ENCODE measurements at places on chromosomes 12 and 14.

GRCh38 chr12:96033549-96034389, 1.6 kb downstream of the LTA4H start:
- DNase-seq: no peak

DNA sequence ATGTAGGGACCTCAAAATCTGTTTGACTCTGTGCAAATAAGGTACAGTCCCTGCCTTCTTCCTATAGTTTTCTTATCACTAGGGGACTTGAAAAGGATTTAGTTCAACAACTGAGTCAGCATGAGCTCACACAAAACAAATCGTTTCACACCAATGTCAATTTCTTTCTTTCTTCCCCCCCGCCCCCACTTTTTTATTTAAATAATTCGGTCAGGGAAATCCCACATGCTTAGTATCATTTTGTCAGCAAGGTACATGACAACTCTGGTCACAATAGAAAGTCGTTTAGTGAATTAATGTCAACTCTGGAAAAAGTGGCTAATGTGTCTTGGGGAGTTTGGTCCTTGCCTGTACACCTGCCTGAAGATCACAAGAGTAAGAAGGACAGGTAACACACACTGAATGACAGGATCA, 232.2 kb upstream of the PLEKHG7 start:
- DNase-seq: no peak

DNA sequence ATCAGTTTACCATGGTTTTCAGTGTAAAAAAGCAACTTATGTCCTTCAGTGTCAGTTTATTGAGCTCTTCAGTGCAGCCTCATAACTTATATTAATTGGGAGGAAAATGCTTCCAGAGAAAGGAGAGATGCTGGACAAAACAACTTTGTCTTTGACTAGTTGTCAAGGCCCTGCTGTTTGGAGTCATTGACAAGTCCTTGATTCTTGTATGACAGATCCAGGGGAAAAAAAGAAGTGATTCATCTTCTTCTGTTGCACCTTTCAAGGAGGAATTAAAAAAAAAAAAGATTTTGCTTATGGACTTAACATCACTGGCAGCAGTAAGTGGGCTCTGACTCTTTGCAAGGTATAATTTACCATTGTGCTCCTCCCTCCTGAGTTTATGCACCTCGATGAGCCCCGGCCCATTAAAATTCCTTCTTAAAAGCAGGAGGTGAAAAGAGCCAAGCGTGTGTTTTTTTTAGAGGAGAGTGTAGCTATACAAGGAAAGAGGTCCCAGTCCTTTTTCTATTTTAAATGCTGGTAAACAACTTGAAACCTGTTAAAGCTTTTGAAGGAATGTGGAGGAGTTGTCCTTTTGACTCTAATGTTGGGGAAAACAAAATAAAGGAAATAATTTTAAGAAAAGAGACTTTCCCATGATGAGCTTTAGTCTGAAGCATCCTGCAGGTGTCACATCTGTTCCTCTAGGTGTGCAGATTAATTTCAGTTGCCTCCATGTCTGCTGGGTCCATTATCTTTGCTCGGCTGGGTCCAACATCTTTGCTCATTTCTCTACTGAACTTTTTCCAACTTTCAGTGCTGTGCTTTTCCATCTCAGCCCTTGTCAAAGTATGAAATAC, 431.6 kb downstream of the RAD51B start:
- no peak for DNase-seq

- DNase-seq: no peak
Measured at GRCh38 chr14:34350903-34351302, 111.1 kb downstream of the SPTSSA start.

DNA sequence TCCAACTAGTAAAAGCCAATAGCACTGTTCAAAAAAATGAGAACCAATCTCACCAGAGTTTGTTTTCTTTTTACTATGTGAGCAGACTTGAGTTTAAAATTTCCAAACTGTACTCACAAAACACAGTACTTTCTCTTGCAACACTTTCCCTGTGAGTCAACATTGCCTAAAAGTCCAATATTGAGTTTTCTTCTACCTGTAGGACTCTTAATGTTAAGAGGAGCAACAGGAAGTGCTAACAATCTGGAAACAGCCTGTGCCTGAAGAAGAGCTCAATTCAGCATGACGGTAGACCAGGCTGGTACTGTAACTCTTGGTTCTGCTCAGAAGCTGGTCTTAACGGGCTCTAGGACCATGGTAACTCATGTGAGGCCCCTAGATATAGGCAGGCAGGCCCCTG, 144.3 kb downstream of the MED13L start:
- no peak for DNase-seq

- DNase-seq: no peak
Measured at GRCh38 chr14:72499746-72500145, 394.2 kb downstream of the DPF3 start.

DNA sequence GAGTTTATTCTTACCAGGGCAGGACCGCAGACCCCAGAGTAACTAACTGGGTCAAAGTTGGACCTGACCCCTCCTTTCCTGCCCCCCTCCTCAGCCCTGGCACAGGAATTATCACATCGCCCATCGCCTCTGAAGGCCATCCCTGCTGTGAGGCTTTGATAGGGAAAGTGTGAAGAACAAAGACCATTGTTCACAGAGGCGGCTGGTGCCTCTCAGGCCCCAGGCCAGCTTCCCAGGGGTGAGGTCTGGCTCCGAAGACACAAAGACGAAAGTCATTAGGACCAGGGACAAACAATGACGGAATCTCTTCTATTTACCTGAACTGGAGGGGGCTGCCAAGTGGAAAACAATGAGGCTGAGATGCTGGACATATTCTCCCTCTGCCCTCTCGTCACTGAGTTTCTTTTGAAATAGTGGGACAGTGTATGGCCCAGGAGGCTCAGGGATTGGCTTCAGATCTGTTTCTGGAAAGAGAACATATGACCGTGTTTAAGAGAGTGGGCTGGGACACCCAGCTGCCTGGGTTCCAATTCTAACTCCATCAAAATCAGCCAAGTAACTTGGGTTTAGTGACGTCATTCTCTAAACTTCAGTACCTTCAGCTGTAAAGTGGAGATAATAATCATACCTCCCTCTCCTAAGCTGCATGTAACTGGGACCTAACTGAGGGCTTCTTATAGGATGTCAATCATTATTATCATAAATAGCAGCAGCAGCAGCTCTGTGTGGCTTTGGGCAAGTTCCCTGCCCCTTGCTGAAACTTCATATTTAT, 769.4 kb downstream of the MED13L start:
- no peak for DNase-seq

GRCh38 chr14:78401866-78402265, 231.7 kb downstream of the NRXN3 start:
- no peak for DNase-seq
